ENCODE measurements at places on chromosomes 2 and 18.

- DNase-seq, result no peak
Measured at GRCh38 chr2:194765723-194766122, 891.3 kb upstream of the SLC39A10 start.

- DNase-seq, result no peak
Measured at GRCh38 chr2:98012561-98012991, 16.8 kb upstream of the TMEM131 start.

DNA sequence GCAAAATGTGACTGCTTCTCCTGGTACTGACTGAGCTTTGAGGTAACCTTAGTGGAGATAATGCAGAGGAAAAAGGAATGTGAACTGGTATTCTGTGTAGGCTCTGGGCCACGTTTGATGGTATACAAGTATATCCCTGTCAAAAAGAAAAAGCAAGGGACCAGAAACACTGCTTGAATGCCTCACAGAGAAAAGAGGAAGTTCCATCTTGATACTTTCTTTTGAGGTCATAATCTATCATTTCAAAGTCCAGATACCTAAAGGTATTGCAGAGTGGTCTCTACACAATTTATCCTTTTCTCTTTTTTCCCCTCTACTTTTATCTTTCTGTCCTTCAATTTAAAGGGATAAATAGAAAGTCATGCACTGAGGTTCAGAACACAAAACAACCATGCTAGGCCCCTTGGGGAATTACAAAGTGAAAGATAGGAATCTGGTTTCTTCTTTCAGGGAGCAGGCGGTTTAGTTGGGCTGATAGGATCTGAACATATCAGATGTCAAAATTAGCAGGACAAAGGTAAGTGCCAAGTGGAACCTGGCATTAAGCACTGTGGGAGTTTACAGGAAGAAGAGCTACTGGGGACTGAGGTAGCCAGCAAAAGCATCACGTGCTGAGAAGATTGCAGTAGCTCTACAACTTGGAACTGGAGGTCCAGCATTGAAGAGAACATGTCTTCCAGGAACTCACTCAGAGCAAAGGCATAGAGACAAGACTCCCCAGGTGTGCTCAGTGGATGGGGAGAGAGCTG is 121.2 kb downstream of the LYPD6 start:
- DNase-seq, result no peak

DNA sequence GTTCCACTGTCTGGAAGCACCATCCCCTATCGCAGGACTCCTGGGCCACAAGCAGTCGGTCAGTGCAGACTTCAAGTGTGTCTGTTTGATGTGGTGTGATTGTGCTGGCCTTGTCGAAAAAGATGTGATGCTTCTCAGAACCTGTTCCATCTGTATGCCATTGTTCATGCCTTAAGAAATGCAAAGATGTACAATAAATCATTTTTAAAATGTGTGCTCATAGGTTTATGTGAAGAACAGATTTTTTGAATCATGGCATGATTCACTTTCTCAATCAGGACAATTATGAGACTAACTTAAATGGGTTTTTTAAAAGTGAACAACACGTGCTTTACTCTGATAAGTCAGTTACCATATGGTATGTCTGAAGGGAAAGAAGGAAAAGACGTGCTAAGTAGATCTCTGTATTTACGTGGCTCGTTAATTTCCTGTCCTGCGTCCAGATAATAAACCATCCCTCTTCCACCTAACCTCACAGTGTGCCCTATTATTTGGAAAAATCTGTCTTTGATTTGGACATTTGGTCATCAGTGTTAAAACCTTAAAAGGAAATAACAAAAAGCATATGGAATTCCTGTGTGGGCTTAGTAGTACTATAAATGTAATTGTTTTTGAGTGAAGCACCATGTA is 54.9 kb downstream of the PRKRA start:
- DNase-seq, result no peak
